ENCODE measurements at places on chromosomes 4 and X.

GRCh38 chr4:53196882-53197771 is 168.7 kb downstream of the SCFD2 start:
- no peak for DNase-seq

GRCh38 chrX:99857455-99857854 is 552.6 kb downstream of the PCDH19 start:
- DNase-seq: no peak

GRCh38 chrX:14027511-14028019 is 2.1 kb downstream of the GEMIN8 start:
- no peak for DNase-seq

DNA sequence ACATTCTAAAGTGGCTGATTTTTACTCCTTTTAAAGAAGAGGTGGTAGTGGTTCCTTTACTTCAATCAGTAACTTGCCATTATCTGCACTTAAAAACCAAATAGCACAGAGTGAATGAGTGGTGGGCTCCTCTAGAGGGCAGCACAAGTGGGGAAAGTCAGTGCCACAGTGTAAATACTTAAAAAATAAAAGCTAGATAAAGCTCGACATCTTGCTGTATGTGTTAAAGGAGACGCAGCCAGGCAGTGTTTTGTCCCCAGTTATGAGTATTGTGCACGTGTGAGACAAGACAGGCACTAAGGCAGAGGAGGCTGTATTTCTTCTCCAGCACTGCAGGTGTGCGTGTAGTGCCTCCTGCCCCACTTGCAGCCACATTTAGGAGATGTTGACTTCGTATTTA is 24.6 kb downstream of the NAP1L5 start:
- DNase-seq: no peak

GRCh38 chrX:152912106-152912505 is 14.2 kb downstream of the ZNF185 start:
- no peak for DNase-seq

- no peak for DNase-seq
Measured at GRCh38 chr4:84708406-84709135, 125.6 kb downstream of the CDS1 start.

DNA sequence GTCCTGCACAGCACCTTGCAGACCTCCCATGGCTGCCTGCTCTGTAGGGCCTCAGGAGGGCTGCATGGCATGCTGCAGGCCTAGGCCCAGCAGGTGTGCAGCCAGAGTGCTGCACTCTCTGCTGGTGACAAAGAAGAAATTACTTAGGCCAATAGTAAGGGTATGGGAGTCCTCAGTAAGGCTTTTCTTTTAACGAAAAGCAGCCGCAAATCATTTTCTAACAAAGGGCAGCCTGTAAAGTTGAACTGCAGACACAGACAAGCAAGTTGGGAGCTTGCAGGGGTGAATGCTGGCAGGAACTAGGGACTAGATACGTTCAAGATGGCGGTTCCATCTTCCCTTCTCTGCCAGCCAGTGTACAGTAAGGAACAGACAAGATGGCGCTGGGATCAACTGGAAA is 22.4 kb upstream of the UBA6 start:
- DNase-seq: no peak

DNA sequence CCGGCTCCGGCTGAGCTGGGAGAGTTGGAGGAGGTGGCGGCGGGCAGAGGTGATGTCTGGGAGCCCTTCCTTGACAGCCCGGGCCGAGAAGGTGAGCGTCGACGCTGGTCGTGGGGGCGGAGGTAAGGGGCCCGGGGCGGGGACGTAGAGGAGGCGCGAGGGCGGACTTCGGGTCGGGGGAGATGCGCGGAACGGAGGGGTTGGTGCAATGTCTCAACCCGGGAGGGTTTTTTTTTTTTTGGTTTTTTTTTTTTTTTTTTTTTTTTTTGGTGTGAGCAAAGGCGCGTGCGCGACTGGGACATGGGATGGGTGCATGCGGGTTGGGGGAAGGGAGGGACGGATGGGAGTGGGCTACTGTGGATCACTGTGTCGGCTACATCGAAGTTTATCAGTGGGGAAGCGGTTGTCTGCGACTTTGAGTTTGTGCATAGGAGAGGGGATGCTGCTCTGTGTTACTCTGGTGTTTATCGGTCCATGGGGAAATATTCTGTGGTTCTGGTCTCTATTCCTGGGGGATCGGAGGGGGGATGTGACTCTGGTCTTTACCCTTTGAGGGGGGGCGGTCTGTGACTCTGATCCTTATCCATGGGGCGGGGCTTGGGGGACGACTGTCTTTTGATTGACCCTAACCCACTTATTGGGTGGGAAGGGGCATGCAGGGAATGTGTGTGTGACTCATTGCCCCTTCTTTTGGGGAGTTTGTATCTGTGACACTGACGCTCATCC is 537 bp downstream of the RBM10 start:
- DNase-seq: no peak

- no peak for DNase-seq
Measured at GRCh38 chrX:9784332-9784731, 1.9 kb upstream of the SHROOM2 start.

DNA sequence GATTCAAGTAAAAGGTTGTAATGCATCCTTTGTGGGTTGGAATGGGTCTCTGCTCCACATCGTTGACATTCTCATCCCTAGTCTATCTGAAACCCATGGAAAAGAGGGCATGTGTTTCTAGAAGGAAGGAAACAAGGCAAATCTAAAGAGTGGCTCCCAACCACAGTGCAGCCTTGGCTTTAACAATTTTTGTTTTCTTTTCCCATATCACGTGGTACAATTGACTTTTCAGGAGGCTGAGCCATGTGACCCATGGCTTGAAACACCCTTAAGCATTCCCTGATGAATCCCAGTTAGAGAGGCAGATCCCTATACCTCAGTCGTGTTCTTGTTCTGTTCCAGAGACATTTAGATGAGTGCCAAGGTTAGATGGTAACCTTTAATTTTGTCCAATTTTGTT is 12.8 kb downstream of the DCUN1D4 start:
- DNase-seq: no peak

DNA sequence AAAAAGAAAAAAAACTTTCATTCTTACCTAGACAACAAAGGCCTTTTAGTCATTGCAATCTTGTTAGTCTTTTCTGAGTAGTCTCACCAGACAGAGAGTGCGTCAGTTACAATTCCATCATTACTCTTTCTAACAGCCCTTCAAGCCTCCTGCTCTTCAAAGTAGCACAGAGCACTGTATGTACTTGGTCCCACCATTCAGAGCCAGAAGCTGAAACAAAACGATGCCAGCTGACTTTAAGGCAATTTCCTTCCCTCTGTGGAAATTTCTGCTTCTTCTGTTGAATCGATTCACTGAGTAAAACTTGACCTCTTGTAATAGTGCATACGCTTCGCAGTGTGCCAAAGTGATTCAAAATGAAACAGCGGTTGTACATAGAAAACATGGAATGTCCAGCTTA is 57.7 kb upstream of the TENM3 start:
- no peak for DNase-seq

- DNase-seq: no peak
Measured at GRCh38 chrX:140799216-140799615, 89.7 kb downstream of the LINC00632 start.

DNA sequence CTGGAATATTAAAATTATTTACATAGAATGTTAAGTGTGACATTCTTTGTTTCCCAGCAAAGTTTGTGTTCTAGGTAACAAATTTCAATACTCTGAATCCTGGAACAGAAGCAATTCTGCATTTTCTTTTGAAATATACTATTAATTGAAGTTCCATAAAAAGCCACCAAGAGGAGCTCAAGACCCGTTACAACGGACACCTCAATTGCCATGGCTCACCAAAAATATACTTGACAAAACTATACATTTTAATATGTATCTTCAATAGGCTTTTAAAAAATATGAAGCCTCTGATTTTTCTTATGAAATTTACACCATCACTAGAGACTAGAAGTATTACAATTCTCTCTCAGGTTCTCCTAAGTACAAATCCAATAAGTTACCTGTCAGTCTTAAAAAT is 111.4 kb downstream of the NYX start:
- DNase-seq: no peak

DNA sequence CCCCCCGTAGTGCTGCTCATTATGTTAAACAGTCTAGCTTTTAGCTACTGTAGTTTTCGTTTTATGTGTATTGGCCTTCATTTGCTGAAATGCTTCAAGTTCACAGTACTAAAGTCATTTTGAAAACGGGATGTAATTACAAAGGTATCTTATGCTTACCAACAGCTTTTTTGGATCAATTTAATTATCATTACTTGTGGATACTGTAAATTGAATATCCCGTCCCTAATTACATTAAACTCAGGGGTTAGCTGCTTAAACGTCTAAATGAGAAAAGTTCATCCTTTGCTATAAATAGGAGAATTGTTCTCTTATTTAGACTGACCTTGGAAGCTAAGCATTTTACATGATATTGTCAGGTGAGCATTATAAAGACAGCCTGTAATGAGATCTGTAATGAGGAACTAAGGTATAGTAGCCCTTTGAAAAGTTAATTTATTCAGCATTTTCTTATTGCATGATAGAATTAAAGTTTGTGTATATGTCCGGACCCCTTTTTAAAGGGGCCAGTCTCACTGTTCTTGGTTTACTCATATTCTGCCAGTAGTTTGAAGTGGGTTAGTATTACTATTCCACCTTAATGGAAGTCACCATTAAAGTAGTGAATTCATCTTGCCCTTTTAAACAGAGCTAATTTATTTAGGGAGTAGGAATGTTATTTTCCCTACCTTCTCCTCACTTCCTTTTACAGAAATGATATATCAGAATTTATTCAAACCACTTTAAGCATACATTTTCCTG is 252.6 kb downstream of the TENM3 start:
- no peak for DNase-seq

- no peak for DNase-seq
Measured at GRCh38 chr4:100489305-100489704, 28.5 kb downstream of the EMCN start.

- DNase-seq: no peak
Measured at GRCh38 chrX:132948648-132949260, 9.7 kb downstream of the HS6ST2 start.

DNA sequence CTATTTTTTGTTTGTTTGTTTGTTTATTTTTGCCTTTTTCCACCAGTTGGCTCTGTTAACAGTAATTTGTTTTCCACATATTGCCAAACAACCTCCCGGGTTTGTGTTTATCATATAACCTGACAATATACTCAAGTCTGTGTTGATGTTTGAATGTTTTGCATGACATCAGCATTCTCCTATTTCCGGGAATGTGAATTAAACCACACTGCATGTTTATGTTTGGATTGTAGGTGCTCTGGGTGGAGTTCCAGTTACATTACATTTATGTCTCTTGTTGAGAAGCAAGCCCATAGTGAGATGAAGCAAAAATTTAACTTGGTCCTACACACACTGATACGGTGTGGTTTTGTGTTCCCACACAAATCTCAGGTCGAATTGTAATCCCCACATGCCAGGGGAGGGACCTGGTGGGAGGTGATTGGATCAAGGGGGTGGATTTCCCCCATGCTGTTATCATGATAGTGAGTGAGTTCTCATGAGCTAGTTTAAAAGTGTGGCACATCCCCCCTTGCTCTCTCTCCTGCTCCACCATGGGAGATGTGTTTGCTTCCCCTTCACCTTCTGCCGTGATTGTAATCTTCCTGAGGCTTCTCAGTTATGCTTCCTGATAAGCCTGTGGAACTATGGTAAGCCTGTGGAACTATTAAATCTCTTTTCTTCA is 54.4 kb upstream of the CLNK start:
- no peak for DNase-seq

DNA sequence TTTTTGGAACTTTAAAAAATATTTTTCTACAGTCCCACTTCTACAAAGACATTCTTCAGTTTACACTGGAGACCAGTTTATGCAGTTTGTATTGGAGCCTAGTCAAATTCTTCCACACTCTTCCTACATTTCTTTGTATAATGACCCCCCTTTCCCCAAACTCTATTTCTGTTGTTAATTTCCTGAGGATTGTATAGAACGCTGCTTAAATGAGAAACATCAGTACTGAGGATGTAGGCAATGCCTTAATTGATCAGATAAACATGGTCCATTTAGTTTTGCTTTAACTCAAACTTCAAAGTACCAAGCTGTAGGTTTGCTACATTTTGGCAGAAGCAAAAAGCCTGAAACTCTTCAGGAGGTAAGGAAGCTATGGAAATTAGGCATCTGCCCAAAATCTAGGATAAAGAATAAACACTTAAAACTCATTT is 155.5 kb downstream of the SLC7A11 start:
- no peak for DNase-seq

GRCh38 chr4:73429826-73430587 is 6.0 kb upstream of the AFP start:
- DNase-seq: no peak

- no peak for DNase-seq
Measured at GRCh38 chr4:48594180-48594579, 104.1 kb downstream of the ZAR1 start.

GRCh38 chrX:112025753-112026152 is 56.8 kb downstream of the TRPC5 start:
- DNase-seq: no peak

GRCh38 chr4:97507587-97508245 is 635.6 kb downstream of the STPG2 start:
- DNase-seq: no peak

- DNase-seq: no peak
Measured at GRCh38 chr4:158170691-158171561, 1.9 kb downstream of the GASK1B start.

- no peak for DNase-seq
Measured at GRCh38 chr4:157964463-157964862, 208.4 kb downstream of the GASK1B start.

GRCh38 chr4:48739560-48740019 is 40.5 kb downstream of the FRYL start:
- DNase-seq: no peak

GRCh38 chr4:185082561-185082960 is 60.5 kb upstream of the SLC25A4 start:
- no peak for DNase-seq

- DNase-seq: no peak
Measured at GRCh38 chr4:183348706-183349659, 26.8 kb upstream of the CLDN24 start.

DNA sequence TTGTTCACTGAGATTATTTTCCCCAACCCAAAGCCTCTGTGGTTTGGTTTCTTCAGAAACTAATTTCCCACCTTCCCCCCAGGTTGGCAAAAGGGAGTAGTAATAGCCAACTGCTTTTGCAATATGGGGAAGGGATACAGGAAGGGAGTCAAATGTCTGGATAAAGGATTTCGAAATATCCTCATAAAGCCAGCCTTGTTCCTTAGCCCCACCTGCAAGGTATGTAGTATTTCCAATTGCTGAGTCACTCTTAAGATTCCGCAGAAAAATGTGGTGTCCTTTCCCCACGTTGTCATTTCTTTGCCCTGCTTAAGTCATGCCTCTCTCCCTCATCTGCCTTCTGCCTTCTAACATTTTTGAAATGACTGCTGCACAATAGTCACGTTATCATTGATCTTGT is 138.8 kb upstream of the DCAF8L1 start:
- no peak for DNase-seq

All from activated gamma-delta T cell treated with anti-CD3 and anti-CD28 coated beads, Interleukin-2, amount 50 U/mL, for 16 hours (primary cell).